Activated effector memory CD4-positive, alpha-beta T cell treated with Interleukin-2 at 50 U/mL for 16 hours (primary cell): ENCODE measurements at places on chromosomes 1 and 21.

DNA sequence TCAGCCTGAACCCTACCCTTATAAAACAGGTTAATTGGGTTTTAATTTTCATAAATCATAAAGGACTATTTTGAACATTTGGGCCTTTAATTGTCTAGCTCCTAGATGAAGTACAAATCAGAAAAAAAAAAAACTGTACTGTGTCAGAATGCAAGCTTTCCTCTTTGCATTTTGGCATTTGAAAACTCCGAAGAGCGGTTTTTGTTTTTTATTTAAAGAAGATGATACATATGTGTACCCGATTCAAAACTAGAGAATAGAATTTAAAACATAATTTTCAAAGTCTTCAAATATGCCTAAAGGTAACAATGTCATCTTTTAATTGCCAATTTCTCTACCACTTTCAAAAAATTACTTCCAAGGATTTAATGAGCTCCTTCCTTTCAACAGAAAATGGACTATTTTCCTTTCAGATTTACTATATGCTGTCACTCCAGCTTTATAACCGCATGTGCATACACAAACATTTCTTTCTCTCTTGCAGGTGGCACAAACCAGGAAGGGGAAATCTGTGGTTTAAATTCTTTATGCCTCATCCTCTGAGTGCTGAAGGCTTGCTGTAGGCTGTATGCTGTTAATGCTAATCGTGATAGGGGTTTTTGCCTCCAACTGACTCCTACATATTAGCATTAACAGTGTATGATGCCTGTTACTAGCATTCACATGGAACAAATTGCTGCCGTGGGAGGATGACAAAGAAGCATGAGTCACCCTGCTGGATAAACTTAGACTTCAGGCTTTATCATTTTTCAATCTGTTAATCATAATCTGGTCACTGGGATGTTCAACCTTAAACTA is 33.7 kb downstream of the MRPL39 start:
- DNase-seq: no peak

GRCh38 chr1:111879081-111879480 is 110.4 kb downstream of the KCND3 start:
- DNase-seq: no peak

DNA sequence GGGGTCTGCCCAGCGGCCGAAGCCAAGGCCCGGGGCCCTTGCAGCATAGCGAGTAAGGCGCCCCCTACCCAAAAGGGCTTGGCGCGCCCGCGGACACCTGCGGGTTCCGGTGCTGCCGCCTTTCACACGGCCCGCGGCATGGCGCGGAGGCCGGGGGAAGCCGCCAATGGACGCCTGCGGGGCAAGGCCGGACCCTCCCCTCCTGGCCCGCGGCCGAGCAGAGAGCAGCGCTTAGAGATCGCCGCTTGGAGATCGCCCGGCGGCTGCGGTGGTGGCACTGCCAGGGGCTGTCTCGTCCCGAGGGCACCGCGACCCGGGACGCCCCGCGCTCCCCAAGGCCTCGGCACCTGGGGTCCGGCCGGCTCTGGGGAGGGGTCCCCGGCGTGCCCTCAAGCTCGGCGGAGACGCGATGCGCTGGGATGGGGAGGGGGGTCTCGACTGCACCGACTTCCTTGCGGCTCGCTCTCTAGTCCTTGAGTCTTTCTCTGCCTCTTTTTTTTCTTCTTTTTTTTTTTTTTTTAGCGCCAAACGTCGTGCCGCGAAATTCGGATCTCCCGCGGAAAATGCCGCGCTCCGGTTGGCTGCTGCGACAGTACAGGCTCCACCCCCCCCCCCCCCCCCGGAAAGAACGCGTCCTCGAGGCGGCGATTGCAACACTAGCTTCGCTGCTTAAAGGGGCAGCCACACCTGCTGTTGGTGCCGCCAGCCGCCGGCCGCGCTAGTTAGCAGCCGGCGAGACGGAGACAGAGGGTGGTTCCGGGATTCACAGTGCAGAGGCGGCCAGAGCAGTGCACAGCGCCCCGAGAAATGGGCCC is at the start of gene E2F2:
Gene E2F2, minus strand, starts transcription at position 487 of the 815 bp plus-strand sequence. Its CDS starts 440 bp downstream, at position 47.
- DNase-seq: peak; percentile 81

DNA sequence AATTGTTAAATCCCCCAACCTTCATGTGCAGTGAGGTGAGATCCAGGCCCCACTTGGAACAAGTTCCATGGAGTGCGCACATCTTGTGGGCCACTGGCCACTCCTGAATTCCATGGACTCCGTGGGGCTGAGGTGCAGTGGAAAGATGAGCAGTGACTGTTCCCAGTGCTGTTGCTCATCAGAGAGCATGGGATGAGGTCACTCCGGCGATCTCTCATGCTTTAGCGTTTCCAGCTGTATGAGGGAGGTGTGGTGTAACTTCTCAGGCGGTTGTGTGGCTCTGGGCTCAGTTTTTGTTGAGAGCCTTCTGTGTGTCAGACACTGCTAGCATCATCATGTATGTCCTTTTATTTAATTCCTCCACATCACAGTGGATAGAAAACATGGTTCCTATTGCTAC is 96.2 kb downstream of the GALNT2 start:
- no peak for DNase-seq

DNA sequence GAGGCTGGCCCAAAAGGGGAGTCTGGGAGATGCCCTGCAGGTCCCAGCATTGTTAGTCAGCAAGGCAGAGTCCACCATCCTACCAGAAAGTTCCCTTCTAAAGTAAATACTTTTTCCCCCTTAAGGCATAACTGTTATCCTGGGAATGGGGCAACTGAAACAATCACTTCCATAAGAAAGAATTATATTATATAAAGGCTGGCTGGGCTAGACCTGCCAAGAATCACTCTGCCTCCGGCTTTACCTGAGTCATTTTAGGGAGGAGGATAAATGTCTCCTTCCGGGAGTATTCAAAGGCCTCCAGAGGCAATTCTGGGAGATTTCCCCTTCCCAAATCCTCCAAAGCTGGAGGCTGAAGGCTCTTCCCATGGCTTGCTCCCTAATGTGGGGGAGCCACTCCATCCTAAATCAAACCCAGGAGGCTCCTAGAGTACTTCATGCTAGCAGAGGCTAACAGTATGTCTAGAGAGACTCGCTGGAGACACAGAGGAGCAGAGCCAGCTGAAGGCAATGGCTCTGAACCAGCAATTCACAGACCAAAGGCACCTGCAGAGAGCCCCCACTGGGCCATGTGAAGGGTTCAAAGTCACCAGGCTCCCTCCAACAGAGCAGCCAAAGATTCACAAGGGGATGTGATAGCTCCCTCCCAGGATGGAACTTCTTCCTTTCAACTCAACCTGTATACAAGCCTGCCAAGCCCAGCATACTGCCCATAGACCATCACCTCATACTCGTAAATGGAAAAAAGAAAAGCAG is 116.0 kb downstream of the ASTN1 start:
- DNase-seq: no peak

DNA sequence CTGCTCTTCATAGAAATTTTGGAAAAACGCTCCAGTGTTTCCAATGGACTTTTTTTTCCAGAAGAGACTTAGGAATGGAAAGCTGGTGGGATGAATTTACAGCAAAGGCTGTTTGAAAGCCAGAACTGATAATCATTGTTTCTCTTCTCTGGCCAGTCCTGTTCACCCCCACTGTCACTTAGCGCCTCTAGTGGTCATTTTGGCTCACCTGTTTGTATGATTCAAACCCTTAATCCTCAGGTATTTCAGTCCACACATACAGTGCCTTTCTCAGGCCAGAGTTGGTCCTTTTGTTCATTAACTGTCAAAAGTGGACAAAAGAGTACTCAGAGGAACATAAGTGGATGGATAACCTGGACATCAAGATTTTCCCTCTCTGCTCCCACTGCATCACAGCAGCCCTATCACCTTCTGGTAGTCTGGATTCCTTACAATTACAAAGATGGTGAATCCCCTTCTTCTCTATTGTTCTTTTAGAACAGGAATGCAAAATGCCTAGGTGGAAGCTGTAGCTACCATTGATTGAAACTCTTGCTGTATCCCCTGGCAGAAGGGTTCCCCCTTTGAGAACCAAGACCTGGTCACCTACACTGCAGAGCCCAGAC is 177.6 kb upstream of the OLFM3 start:
- DNase-seq: no peak

DNA sequence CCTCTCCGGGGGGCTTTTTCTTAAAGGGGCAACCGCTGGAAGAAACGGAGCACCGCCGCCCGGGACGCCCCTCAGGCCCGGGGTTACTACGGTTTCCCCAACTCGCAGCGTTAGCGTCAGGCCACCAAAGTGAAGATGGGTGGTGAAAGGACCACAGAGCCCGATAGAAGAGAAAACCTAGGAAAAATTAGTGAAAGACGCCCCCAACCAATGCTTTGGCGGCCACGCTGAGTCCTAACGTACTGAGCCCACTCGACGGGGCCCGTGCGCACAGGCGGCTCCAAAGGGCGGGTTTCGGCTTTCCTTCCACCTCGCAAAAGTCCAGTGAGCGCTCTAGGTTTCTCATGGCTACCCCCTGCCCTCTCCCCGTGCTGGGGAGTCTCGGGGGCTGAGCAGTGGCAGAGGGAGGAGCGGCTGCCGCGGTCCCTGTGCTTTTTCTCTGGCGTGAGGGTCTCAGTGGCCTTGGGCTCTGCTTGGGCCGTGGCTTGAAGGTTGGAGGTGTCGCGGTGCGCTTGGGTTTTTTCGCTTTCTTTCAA is 12.2 kb upstream of the SPEN start:
- DNase-seq: no peak

DNA sequence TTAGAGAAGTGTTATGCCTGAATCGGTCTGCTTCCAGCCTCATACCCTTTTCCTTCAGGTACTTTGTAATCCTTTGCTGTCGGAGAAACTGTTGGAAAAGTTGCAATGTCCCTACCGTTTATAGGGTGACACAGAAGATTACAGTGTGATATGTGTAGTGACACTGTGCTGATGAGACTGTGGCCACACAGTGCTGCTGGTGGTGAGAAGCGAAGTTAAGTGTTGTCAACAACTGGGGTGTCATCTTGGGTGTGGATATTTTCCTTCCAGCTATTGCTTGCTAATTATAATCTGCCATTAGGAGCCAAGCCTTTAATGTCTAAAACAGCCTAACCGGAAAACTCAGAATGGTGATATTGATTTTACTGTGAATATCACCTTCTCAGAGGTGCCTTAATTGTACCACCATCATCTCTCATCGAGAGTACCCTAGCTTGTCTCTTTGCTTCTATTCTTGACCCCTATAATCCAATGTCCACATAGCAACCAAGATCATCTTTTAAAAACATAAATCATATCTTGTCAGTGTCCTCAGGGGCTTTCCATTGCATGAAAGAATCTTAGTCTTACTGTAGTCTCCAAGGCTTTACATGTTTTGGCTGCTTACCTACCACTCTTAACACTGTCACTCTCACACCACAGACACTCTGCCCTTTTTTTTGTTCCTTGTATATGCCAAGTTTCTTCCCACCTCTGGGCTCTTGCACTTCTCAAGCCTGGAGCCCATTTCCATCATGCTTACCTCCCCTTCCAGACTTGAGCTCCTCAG is 89.4 kb upstream of the PGD start:
- no peak for DNase-seq

GRCh38 chr1:235268379-235269125 is 59.4 kb downstream of the ARID4B start:
- no peak for DNase-seq

GRCh38 chr21:44920694-44921604 is at the start of gene ITGB2:
TSS of gene ITGB2 (minus strand) at chr21:44920899. CDS start at chr21:44910782, 10,117 bp downstream.
- no peak for DNase-seq

- no peak for DNase-seq
These were observed 15.3 kb upstream of the OR6K3 start for GRCh38 chr1:158735848-158736247.

DNA sequence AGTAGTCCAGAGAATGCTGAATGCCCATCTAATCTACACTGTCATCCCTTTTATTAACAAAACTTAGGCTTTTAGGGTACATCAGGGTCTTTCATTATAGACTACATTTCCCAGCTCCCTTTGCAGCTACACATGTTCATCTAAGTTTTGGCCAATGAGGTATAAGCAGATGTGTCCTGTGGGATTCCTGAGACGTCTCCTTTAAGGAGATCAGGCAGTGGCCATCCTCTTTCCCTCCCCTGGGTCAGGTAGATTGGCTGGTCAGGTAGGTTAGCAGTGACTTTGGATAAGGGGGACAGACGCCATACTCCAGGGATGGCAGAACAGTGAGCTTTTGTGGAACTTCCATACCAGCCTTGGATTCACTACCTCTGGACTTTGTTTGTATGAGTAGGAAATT is 188.3 kb downstream of the FGGY start:
- no peak for DNase-seq

DNA sequence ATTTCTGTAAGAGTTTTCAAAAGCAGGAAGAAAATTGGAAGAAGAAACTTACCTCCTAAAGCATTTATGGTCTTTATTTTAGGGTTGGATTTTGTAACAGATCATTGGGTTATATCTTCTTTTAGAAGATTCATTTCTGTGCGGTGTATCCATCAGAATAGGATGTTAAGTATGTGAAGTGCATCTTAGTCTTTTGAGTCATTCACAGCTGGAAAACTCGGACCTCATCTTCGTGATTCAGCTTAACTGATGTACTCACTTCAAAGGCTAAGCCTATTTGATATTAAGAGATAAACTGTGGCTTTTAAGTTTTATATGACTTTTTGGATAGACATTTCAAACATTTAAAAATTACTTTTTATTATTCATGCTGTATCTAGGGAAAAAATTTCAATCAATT is 56.3 kb downstream of the GIPC2 start:
- DNase-seq: no peak

DNA sequence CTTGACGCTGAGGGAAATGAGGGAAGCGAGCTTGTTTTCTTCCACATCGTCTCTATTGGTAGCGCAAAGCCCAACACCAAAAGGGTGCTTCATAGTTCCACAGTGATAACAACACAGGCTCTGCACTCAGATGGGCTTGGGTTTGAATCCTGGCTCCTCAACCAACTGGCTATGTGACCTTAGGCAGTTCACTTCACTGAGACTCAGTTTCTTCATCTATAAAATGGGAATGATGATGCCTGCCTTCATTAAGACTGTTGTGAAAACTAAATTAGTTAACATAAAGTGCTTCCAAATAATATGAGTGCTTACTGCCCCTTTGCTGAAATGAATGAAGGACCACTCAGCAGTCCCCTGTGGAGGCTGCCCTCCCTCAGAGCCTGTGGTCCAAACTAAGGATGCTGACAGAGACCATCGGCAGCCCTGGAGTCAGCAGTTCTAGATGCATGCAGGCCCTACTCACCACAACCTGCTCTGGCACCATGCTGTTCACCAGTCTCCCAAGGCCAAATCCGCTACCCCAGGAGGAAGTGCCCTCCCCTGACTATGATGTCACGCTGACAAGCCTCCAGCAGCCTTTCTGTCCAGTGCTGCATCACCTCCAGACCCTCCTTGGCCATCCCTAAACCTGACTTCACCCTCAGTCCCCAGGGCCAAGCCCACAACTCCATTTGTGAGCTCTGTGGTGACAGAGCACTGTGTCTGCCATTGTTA is 30.7 kb downstream of the DMAP1 start:
- no peak for DNase-seq

- no peak for DNase-seq
These were observed 42.5 kb downstream of the MRAP start for GRCh38 chr21:32340863-32341848.

DNA sequence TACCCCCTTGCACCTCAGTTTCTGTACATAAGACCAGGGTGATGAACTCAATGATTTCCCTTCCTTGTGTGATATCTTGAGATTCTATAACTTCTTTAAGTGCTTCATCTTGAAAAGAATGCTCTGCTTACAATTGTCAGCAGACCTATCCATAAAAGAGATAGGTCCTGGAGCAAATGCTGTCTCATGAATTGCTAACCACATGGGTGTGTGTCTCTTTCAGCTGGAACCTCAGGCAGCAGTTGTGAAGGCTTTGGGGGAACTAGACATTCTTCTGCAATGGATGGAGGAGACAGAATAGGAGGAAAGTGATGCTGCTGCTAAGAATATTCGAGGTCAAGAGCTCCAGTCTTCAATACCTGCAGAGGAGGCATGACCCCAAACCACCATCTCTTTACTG is 2.8 kb downstream of the IL20 start:
- DNase-seq: no peak
